H4 (cell line): ENCODE measurements at places on chromosomes 12 and 14.

DNA sequence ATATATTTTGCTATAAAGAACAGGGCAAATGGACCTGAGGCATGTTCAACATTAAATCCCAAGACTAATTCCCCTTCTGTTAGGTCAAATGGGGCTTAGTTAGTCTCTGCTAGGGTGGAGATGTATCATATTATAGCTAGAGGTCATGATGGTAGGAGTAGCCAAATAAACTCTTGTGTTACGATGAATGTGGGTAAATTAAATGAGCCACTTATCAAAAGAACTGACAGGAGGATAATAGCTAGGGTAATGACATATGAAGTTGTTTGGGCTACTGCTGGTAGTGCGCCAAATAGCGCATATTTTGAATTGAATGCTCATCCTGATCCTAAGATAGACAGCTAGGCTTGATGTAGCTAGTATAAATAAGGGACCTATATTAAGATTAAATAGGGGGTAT lies 445.0 kb downstream of the GXYLT1 start:
- DNase-seq: no peak

DNA sequence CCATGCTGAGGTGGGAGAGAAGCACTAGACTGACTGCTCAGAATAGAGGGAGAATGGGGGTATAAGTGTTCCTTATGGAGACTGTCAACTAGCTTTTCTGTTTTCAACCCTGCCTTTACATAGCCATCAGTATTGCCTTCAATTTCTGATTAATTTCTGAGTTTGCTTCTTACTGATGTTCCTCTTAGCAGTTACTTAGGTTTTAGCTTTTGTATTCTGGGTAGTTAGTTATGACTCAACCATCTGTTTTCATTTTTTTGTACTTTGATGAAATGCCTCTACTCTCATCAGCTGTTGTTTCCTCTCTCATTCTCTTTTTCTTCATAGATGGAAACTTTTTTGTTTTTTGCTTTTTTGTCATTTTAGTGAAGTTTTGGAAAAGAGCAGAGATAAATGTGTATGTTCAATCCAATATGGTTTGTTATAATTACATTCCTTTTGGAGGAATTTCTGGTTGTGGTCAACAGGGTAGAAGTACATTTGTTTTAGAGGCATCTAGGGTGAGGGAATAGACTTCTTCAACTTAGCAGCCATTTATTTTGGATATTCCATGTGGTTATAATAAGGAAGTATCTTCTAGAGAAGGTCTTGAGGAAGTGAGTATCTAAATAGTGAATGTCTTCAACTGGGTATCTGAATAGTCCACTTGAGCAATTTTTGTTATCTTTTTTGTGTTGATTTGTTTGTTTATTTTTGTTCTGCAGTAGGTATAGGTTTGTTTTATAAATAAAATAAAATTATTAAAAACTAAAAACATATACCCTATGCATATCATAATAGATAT lies 29.6 kb downstream of the PMCH start:
- no peak for DNase-seq

DNA sequence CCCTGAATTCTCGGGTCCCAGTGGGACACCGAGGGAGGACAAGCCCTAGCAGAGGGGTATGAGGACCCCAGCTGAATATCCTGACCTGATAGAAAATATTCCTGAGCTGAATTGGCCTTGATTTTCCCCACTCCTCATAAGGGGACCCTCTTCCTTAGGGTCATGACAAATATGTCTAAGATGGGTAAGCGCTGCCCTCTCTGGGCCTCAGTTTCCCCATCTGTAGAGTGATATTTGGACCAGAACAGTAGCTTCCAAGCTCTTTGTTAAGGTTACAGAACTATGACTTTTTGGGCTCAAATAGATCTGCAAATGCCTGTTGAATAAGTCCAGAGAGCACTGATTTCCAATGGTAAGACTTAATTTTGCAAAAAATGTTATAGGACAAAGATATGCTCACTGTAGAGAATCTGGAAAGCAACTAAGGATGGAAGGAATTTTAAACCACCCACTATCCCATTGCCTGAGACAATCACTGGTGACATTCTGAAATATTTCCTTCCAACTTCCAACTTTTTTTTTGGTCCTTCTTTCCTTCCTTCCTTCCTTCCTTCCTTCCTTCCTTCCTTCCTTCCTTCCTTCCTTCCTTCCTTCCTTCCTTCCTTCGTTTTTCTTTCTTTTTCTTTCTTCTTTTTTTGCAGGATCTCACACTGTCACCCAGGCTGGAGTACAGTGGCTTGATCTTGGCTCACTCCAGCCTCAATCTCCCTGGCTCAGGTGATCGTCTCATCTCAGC lies 32.0 kb downstream of the MYL2 start:
- DNase-seq: no peak

DNA sequence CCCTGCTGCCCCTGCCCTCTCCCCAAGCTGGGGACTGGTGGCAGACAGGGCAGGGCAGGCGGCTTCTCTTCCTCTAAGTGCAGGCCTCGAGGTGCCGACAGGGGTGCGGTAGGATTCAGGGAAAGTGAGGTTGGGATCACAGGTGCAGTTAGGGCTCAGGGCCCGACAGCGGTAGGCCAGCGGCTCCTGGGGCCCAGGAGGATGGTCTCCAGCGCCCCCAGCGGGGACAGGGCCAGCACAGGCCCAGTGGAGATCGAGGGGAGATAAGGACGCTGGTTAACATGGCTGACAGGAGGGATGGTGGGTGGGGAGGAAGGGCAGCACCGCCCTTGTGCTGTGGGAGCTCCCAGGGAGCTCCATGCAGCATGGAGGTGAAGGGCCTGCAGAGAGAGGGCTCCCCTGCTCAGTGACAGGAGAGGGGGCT lies 935 bp upstream of the CRIP1 start:
- no peak for DNase-seq

- DNase-seq: peak; percentile 72
Measured at GRCh38 chr12:119178544-119179334, at the start of gene HSPB8. HSPB8 (plus strand) TSS chr12:119178931; CDS start chr12:119179313, 382 bp downstream.

DNA sequence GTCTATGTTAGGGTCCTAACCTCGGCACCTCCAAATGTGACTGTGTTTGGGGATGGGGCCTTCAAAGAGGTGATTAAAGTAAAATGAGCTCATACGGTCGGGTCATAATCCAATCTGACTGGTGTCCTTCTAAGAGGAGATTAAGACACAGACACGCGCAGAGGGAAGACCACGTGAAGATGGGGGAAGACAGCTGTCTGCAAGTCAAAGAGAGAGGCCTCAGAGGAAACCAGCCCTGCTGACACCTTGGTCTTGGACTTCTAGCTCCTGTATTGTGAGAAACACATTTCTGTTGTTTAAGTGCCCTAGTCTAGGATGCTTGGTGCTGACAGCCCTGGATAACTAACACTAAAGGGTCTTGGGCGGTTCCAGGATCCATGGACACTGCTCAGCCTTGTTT lies 109.6 kb downstream of the DICER1 start:
- no peak for DNase-seq

GRCh38 chr14:20530771-20531571 lies 25.6 kb downstream of the RNASE10 start:
- DNase-seq: peak; percentile 63

GRCh38 chr14:90275458-90275814 lies 19.1 kb downstream of the PSMC1 start:
- no peak for DNase-seq

- DNase-seq: no peak
Measured at GRCh38 chr14:34013721-34014060, 62.8 kb upstream of the EGLN3 start.

DNA sequence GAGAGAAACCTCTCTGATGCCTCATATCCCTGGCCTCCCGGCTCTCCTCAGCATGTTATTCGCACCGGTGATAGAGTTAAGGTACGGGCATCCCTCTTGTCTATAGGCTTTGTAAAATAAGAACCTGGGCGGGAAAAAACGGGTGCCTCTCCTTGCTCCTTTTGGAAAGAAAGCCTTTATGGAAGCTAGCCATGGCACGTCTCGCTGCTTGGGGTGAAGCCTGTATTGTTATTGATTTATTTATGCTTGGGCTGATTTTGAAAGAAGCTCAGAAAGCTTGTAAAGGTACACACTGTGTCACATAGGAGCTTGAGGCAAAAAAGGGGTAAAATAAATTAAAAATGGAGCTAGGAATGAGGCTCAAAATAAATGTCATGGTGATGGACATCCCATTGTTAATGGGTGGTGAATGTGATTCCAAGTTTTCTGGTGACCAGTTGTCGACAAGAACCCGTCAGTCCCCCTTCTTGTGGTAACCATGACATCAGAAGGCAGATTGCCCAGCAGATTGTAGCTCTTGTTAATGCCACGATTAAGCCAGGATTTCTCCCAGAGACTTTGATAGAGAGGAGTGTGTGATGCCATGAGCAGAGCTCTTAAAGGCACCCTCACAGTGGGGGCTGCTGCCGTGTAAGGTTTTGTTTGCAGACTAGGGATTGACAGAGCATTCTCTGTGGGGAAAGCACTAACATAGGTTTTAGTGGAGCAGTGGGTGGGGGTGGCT lies 50.4 kb upstream of the ASPG start:
- no peak for DNase-seq

DNA sequence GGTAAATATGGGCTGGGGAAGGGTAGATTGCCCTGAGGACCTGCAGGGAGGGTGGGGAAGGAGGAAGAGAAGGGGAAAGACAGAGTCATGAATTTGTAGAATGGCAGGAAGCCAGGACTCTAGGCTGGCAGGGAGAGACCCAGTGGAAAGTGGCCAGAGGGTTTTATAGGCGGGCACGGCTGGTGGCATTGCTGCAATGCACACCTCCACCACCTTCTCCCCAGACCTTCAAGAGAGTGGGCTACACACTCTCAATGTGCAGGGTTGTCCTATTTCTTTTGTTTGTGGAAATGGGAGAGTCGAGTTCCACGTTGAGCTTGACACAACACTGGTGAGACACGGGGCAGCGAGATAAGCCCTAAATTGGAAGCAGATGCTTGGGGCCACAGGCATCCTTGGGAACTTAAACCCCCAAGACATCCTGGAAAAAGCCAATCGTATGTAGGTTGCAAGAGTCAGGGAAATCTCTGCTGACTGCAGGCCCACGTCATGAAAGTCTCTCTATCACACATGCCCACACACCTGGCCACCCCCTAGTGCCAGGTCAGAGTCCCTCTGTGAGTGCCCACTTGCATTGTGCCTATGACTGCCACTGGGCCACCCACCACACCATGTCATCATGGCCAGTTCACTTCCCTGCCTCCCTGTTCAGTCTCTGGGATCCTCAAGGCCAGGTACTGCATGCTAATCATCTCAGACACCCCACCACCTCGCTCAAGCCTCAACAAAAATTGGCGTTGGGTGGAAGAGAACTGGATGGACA lies 38.0 kb upstream of the BDKRB2 start:
- DNase-seq: peak; percentile 42

DNA sequence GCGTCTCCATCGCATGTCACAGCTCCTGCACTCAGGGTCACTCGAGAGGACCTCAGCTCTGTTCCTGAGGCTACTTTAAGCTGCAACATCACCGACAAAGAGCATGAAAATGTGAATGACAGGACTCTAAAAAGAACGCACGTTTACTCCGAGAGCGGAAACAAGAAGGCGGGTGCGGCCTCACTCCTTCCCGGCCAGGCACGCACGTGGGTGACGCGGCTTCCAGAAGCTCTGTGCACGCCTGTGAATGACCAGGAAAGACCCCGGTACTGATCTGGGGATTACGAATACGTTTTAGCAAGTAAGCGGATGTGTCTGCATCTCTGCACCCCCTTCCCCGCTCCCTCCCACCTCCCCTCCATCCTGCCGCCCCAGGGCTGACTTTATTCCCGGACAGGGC lies 15.2 kb upstream of the GALNT9 start:
- no peak for DNase-seq

GRCh38 chr12:84356224-84356623 lies 556.4 kb downstream of the SLC6A15 start:
- no peak for DNase-seq

DNA sequence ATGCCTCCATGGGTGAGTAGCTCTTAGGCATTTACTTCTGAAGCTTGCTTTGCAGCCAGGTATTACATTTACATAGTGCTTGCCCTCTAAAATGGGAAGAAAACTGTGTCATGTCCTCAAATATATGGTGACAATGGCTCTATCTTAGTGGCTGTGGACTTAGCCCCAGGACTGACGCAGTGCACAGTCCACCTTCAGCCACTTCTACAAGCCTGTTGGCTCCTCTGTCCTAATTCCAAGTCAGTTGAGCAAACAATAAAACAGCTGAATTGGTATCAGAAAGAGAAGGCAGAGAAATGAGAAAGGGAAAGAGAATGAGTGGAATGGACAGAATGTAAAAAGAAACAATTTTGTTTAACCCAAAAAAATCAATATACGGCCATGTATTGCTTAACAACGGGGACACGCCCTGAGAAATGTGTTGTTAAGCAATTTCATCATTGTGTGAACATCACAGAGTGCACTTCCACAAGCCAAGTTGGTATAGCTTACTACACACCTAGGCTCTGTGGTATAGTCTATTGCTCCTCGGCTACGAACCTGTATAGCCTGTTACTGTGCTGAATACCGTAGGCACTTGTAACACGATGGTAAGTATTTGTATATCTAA lies 93.5 kb downstream of the GRIN2B start:
- no peak for DNase-seq

DNA sequence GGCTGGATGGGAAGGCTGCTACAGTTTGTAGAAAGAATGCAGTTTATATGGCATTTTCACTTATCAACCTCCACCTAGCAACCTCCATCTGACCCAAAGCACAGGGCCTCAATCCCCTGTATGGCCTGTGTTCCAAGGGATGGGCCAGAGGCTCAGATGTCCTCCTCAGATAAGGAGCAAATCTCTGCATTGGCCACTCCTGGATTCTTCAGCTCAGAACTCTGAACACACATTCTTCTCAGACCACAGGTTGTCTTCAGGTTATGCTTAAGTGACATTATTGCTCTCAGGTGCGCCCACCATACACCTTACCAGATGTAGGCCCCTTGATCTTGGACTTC lies 47.9 kb upstream of the JDP2 start:
- DNase-seq: no peak

DNA sequence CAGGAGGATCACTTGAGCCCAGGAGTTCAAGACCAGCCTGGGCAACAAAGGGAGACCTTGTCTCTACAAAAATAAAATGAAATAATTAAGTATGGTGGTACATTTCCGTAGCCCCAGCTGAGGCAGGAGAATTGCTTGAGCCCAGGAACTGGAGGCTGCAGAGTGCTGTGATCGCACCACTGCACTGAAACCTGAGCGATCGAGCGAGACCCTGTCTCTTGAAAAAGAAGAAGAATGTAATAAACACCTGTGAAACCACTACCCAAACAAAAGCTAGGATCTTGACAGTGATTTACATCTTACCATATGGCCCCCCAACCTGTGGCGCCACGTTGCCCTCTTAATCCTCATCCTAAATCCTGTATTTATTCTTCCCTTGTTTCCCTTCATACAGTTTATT lies 5.7 kb upstream of the DTX1 start:
- DNase-seq: no peak

DNA sequence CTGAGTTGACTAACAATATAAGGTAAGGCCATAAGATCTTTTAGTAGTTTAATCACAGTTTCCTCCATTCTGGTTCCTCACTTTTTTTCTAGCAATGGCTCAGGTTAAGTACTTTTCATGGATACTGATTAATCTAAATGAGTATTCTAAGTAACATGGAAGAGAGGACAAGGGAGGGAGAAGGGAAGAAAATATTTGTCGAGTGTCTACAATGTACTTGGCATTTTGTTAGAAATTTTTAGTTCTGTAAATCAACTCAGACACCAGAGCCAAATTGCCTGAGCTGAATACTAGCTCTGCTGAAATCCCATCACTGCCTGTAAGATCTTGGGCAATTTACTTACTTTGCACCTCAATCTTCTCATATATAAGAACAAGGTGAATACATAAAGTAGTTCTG lies 20.2 kb downstream of the RERG start:
- no peak for DNase-seq
